Fibroblast of skin of scalp (primary cell): ENCODE measurements at places on chromosomes 2 and 18.

DNA sequence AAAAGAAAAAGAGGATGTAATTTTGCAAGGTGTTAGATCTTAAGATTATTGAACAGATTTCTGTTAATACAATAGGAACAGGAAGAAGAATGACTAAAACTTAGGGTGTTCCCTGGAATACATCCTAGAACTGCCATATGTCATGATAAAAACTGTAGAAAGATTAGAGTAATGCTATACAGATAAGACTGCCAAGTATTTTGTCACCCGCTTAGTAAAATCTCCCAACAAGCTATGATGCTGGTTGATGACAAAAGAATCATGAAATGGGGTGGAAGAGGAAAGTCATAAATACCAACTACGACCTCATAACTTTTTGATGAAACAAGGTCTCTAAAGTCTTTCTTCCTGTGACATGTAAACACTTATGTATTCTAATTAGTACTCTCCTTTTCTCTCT is 163.6 kb upstream of the COL3A1 start:
- DNase-seq, result peak; percentile 31

- no peak for DNase-seq
These were observed 10.6 kb downstream of the CUL3 start for GRCh38 chr2:224574423-224575084.

GRCh38 chr18:50138181-50139064 is 56.5 kb downstream of the MYO5B start:
- peak; percentile 56 for DNase-seq

DNA sequence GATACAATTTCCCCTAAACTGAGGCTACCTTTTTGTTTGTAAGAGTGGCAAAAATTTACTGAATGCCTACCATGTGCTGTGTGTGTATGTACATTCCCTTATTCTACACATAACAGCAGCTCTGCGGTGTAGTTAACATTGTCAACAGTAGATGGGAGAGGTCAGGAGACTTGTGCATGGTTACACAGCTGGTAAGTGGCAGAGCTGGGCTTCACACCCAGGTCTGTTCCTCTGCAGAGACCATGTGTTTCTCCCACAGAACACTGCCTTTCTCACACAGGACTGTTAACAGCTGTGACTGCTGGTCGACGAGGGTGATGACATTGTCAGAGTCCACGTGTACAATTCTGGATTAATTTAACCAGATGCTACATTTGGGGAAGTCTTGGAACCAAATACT is 49.1 kb downstream of the EML6 start:
- DNase-seq, result peak; percentile 19

- no peak for DNase-seq
These were observed 5.4 kb upstream of the CDCA7 start for GRCh38 chr2:173349287-173349686.

- peak; percentile 25 for DNase-seq
These were observed 221.9 kb upstream of the RBBP8 start for GRCh38 chr18:22711192-22711685.

DNA sequence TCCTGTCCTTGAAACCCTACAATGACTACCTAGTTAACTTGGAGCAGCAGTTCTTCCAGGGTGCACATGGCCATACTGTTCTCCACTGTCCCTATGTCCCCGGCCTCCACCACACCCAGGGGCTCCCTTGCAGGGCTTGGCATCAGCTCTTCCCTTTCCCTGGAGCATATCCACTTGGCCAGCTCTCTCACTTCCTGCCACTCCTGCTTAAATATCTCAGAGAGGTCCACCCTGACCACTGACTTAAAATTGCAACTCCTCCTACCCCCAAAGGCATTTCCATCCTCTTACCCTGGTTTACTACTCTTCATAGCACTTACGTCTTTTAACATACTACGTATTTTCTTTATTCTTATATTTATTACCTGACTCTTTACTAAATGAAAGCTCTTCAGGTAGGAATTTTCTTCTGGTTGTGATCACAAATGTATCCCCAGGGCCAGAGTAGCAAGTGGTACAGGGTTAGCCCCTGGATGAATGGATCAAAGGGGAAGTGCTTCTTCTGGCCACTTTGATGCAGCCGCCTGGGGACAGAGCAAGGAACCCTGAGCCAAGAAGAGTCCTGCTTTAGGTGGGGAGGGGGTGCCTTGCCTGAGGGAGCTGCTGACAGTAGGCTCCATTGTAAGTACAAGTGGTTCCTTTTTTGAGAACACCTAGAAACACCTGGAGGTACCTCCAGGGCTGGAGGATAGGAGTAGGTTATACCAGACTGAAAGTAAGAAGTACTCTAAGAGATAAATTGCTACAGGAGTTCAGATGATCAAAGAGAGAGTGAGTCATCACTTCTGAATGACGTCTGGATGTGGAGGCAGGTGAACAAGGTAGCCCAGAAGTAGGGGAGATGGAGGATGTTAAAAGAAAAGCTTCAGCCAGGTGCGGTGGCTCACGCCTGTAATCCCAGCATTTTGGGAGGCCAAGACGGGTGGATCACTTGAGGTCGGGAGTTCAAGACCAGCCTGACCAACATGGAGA is 82.2 kb downstream of the SOCS6 start:
- DNase-seq, result no peak

DNA sequence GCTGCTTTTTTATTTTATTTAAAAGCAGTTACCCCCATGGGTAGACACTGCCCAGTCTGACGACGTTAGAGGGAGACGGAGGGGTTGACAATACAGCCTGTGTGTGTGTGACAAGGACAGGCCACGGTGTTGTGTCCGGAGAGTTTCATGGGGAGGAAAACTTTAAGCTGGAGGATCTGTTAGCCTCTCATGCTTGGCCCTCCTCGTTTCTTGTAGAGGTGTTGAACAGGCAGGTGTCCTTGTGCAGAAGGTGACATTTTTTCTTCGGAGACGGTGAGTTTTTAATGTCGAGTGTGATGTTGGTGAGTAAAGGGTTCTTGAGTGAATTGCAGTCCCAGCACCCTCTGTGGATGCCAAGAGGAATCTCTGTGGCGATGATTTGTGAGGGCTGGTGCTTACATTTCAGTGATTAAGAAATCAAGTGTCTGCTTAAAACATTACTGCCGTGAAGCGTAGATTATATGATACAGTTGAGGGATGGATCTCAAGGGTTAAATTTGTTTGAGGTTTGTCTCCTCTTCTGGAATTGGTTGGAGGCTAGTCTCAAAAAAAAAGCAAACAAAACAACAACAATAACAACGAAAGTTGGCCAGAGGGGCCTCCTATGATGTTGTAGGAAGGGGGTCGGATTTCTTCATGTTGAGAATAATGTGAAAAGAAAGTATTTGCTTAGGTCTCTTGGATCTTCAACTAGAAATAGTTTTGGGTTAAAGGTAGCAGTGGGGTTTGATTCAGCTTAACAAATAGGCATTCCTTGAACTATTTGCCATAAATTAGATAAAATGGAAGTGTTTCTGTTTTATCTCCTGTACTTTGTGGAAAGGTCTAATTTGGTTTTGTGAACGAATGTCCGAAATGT is 1.6 kb downstream of the NCOA1 start:
- peak; percentile 38 for DNase-seq

DNA sequence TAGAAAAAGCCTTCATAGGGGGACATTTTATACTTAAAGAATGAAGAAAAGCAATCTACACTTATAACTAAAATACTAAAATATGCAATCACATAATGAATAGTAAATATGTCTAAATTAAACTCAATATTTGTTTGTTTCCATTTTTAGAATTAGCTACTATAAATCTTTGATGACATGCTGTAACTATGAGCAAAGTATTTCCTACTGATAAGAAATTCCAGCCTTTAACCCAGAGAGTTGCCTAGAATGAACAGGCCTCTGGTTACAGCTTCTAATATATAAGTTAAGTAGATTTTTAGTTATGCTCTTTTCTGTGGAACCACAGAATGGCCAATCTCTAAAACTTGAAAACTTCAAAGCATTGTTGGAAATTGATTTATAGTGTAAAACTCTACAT is 1465.6 kb upstream of the ZEB2 start:
- no peak for DNase-seq

DNA sequence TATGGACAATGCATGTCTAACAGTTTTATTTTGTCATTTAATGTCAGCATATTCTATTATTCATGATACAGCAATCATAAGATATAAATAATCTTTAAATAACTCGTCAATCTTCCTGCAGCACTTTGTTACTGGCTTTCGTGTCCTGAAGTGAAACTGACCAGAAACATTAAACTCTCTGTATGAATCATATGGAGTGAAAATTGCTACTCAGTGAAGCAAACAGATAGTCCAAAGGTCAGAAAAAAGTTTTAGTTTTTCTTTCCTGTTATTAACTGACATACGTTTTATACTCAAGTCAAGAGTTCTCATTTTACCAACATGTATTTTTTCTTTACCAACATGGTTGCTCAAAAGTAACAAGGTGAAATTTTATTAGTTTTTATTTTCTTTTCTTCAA is 106.8 kb upstream of the GALNT5 start:
- no peak for DNase-seq
